Stimulated activated CD8-positive, alpha-beta memory T cell treated with anti-CD3 and anti-CD28 coated beads, Interleukin-2, amount 100 ng/mL, for 1 hour (primary cell): ENCODE measurements at places on chromosomes 7 and 10.

DNA sequence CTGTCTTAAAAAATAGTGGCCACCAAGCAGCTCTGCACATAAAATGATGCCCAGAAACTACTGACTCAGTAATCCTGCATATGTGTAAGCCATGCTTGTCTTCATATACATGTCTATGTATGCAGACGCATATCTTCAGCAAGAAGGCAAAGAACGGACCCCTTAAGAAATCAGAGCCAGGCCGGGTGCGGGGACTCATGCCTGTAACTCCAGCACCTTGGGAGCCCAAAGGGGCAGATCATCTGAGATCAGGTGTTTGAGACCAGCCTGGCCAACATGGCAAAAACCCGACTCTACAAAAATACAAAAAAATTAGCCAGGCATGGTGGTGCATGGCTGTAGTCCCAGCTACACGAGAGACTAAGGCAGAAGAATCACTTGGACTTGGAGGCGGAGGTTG lies 295.0 kb downstream of the TCERG1L start:
- DNase-seq = no peak

DNA sequence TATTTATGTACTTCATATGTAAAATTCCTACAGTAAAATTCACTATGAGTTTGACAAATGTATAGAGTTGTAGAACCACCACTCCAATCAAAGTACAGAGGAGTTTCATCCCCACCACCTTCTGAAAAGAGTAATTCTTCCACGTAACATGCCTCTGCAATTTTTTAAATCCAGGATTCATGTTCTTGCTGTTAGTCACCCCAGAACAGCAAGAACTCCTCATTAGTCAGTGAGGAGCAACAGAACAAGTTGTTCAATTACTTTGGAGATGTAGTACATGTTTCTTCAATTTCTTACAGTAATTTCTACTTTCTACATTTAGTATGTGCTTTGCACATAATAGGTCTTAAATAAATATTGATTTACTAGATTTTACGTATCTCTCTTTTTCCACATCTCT lies 248.1 kb downstream of the ABCA13 start:
- DNase-seq = no peak

- no peak for DNase-seq
Observed at GRCh38 chr7:4297918-4298219, 384.2 kb upstream of the FOXK1 start.

DNA sequence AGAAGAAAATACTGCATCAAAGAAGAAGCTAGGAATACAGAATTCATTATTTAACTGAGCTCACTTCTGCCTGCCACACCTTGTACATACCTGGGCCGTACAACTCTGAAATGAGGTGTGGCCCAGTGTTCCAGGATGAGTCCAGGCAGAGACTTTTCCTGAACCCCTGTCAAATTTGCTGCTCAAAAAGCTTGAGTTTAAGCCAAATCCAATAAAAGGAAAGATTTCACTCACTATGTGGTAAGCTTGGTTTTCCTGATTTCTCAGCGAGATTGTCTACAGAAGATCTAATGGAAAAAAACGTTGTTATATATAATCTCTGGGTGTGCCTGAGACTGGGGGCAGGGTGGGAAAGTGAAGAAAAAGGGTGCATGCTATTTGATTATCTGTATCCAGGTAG lies 72.1 kb upstream of the EGFR start:
- no peak for DNase-seq

DNA sequence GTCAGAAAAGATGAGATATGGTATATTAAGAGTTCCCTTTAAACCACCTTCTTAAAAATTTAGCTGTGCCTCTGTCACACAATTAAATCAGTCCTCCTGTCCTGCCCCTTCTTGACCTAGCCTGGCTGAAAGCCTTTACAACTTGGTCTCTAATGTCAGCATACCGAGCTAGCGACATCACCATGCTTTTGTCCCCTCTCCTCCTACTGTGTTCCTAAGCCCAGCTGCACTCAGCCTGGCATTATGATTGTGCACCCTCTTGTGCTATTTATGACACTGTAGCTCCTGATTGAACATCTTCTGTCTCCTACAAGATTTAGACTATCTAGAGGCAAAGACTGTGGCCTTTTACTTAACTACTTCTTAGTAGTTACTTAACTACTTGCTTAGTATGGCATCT lies 29.2 kb downstream of the TDRD1 start:
- no peak for DNase-seq

- no peak for DNase-seq
Observed at GRCh38 chr10:112375721-112376395, 1.9 kb downstream of the ACSL5 start.

GRCh38 chr7:31408140-31408729 lies 67.7 kb upstream of the NEUROD6 start:
- no peak for DNase-seq

DNA sequence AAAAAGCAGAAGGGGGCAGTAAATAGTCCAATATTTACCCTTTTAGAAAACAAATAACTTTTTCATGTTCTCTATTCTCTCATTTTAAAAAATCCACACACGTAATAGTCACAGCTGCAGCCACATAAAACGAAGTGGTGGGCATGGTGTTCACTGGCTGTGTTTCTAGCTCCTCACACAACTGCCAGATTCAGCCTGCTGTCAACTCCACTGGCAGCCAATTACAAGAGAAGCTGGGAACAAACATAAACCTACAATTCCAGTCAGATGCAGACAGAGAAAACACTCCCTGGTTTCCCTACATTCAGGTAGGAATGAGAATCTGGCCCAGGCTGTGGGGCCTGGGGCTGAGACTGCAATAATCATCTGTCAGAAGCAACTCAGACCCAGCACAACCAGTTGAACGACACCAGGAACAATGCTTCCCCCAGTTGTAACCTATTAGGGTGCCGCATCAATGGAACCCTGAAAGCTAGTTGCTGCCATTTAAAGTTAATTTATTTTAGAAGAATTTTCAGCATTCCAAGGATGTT lies 29.1 kb downstream of the ERCC6 start:
- no peak for DNase-seq

- DNase-seq = no peak
Observed at GRCh38 chr7:101397770-101398324, 35.2 kb downstream of the COL26A1 start.

- no peak for DNase-seq
Observed at GRCh38 chr7:82549616-82550285, 106.2 kb upstream of the CACNA2D1 start.

DNA sequence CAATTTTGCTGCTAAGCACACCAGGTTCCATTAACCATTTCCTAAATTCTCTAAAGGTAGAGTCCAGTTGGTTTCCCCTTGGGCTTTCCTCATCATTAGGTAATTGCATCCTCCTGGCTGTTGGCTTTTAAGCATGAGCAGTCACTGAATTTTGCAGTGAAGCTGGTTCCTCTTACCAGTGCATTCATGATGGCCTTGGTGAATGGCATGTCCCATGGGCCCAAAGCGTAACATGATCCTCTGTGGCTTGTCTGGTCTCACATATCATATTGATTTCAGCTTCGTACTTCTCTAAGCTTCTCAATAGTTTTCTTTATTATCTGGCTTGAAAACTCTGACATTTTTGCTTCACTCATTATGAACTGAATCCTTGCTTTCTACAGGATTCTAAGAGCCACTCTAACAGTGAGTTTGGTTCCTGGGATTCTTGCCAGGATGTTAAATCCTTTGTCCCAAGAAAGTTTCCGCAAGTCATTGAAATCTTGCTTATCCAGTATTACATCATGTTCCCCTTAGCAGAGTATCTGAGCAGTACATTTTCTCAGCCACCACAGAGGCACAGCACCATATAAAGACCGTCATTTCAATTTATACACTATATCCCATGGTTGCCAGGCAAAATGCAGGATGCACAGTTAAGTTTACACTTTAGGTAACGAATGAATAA lies 134.2 kb downstream of the PTN start:
- DNase-seq = no peak

- no peak for DNase-seq
Observed at GRCh38 chr10:82068501-82068900, 193.5 kb downstream of the NRG3 start.

- DNase-seq = no peak
Observed at GRCh38 chr7:153404124-153404523, 644.6 kb downstream of the ACTR3B start.

DNA sequence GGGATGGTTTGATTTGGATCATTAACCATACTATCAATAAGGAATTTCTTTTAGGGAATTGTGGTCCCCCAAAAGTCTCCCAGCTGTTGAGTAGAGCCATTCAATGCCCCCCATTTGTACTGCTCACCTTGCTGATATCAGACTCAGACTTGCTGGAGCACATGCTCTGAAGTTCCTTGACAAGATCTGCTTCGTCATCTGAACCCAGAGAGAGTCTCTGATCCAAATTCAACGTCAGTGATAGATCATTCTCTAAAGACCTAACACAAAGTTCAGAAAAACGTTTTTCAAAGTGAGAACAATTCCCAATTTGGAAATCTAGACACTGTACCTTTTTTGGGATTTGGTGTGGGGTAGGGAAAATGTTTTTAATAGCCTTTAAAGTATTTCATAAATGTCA lies 153.9 kb downstream of the CTTNBP2 start:
- DNase-seq = no peak

DNA sequence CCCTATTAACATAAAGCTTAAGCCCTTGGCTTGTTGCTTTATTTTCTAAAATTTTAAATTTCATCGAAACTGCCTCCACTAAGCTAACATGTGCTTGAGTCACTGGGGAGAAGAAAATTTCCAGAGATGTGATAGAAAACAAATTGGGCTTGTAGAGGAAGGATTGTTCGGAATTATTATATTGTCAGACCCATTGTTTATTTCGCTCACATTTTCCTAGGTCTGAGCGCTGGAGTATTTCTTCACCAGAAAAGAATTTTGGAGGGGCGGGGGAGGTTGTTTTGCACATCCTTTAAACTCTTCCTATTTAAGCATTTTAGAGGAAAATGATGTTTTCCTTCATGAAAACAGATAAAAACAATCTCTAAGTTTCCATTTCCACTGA lies 29.1 kb downstream of the CELF2 start:
- DNase-seq = no peak

DNA sequence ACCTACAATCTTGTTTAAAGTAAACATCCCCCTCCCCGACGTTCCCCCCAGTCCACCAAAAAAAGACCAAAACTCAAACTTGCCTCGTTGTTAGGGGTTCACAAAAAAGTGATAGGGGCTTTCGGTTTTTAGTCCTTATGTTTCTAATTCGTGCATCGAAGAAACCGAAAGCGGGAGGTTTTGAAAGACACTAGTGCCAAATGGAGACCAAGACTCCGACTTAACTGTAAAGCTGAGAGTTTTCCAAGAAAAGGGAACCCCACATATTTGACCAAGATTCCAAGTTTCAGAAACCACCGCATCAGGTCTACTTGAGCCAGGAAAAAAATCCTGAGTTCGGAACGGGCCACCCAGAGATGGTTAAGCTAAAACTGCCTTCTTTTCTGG lies 534 bp downstream of the PSMA2 start:
- DNase-seq = no peak

GRCh38 chr7:159031750-159032149 lies 112.9 kb downstream of the VIPR2 start:
- no peak for DNase-seq

DNA sequence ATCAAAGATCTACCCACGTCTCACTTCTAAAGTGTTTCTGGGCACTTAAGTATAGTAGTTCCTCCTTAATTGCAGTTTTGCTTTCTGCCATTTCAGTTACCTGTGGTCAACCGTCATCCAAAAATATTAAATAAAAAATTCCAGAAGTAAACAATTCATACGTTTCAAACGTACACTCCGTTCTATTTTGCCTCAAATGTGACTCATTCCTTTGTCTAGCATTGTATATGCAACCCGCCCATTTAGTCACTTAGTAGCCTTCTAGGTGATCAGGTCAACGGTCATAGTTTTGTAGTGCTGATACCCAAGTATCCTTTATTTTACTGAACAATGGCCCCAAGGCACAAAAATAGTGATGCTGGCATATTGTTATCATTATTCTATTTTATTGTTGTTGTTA lies 33.8 kb downstream of the HGF start:
- no peak for DNase-seq

- DNase-seq = no peak
Observed at GRCh38 chr10:37733822-37734221, 123.6 kb downstream of the ZNF248 start.

- DNase-seq = no peak
Observed at GRCh38 chr7:145293228-145293701, 457.4 kb upstream of the TPK1 start.

DNA sequence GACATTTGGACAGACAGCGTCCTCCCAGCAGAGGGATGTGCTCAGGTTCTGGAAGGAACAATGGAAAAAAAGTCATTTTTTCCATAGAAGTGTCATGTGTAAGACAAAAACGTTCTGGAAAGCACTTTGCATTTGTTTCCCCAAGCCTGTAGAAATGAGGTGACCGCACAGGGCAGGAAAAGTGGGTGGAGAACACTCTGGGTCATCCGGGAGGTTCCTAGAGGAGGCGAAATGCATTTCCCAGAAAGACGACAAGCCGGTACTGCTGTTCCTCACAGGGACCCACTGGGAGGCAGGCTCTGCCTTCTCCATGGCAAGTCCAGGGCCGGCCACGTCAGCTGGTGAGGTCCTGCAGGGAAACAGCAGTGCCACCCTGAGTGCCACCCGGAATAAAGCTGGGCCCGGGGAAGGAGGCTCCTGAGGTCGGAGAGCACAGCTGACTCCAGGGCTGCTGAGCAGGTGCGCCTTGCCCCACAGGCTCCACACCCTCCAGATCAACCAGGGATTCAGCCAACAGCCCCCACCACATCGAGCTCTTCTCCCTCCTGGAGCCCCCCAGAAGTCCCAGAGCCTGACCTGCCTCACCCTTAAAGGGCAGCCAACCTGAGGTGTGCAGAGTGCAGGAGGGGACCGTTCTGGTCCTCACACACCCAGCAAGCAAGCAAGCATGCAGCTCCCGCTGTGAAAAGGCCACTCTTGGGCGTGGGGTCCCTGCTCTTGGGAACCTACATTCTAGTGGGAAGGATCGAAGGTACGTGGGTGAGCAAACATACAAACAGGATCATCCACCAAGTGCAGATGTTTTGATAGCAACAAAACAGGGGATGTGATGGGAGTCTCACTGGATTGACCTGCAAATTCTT lies 28.8 kb upstream of the INPP5A start:
- no peak for DNase-seq

DNA sequence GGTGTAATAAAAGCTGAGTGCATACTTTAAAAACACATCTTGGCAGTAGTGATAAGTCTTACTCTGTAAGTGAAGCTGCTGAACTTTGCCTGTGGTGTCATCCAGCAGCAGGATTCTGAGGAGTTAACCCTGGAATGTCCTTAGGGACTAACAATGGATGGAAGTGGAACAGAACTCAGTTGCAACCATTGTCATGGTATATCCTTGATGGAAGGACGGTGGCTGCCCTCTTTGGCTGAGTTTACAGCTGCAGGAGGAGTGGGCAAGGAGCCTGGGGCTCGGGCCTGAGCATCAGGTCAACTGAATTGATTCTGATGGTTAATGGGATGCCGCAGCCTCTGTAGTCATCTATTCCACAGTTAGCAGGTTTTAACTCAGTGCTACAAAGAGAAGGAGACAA lies 56.2 kb downstream of the MRC1 start:
- no peak for DNase-seq

GRCh38 chr10:113236998-113237397 lies 287.0 kb downstream of the TCF7L2 start:
- DNase-seq = no peak

DNA sequence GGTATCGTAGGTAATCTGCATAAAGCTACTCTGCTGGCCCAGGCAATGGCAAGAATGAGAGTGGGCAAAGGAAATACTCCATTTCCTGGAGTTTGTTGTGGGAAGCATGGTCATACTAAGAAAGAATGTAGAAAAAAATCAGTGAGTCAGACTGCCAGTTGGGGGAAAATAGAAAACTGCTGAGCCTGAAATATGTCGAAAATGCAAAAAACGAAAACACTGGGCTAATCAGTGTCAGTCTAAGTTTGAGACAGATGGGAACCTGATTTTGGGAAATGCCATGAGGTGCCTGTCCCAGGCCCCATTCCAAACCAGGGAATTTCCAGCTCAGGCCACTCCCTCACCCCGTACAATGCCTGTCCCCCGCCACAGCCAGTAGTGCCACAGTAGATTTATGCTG lies 150.0 kb downstream of the ZNF33B start:
- DNase-seq = no peak
